ENCODE measurements at places on chromosomes 6 and 20.

DNA sequence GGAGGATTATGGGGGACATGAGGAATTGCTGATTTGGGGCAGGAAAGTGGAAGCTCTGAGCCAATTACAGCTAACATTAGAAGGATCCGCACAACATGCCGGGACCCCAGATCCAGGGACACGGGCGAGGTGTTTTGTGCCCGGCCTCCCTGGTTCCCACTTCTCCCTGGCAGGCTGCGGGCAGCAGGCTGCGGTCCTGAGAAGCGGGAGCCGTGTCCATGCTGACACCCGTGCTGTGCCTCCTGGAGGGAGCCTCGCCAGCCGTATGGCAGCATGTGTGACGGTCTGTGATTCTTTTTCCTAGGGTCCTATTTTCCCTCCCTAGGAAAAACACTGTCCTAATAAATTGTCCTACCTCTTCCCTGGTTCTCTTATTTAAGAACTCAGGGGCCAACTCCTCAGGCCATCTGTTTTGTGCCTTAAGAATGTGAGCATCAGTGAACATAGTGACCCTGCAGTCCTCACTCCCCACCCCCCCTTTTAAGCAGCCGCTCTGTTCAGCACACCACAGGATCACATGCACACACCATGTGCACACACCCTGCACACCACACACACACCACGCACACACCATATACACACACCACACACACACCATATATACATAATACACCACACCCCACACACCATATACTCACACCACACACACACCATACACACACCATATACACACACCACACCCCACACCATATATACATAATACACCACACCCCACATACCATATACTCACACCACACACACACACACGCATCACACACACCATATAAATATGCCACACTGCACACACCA is 49.9 kb downstream of the DACT2 start:
- no peak for DNase-seq

DNA sequence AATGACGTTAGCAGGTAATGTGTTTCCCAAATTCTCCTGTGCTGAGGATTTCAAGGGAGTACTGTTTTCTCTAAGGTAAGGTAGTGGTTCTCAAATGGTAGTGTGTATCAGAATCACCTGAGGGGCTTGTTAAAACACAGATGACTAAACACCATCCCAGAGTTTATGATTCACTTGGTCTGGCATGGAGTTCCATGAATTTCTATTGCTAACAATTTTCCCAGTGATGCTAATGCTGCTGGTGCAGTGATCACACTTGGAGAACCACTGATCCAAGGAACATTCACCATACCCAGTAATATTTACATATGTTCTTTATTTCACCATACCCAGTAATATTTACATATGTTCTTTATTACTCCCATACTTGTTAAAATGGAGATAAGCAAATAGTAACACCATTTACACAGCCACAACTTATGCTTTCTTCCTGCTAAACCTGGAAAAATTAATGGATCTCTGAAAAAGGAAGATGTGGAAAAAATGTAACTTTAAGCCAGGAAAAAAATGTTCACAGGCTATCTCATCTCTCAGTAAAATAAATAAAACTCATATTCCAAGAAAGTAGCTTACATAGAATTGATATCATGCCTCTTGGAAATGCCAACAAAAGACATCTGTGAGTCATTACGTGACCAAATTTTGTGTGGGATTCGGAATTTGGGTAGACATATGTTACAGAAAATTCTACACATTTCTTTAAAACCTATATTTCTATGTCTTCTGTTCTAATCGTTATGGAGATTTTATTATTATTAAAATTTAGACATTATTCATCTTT is 129.5 kb downstream of the MMUT start:
- DNase-seq = no peak

DNA sequence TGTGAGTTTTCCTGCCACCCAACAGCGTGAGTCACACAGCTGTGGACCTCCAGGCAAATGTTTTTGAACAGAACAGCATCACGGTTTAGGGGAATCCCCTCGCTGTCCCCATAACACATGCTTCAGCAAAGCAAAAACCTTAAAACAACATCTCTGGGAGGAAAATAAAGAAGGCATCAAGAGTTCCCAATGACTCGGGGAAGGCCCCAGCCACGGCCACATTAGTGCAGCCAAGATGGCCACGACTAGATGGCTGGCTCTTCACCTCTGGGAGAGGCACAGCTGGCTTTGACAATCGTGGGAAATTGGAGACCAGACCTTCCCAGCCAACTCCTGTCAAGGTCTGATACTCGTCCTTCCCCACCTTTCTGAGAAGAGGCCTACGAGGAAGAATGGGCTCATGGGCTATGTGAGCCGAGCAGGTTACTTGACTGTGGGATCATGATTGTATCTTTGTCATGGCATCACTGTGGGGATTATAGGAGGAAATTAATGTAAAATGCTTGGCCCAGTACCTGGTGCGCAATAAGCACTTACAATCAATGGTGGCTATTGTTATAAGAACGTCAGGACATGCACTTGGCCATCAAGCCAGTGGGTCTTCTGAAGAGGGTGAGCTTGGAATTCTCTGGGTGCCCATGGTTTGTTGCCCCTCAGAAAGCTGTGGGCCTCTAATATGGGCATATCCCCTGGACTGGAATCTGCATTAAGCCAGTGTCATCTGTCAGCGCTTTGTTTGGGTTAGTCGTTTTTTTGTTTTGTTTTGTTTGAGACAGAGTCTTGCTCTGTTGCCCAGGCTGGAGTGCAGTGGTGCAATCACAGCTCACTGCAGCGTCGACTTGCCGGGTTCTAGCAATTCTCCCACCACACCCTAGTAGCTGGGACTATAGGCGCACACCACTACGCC is 43.6 kb downstream of the FGD2 start:
- peak; percentile 78 for DNase-seq

DNA sequence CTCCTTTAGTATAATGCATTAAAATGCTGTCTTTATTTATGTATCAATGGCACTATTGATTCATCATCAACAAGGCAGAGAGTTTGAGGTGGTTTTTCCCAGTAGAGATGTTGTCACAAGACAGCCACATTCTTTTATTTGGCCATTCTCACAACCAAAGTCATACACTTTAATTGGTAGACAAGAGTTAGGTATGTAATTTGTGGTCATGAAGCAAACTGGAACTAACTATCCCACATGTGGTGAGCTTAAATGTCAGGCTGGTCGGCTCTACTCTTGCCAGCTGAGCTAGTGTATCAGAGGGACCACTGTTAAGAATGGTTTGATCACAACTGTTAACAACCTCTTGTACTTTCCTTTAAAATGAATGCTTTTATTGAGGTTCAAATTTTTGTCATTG is 714.6 kb downstream of the CD109 start:
- DNase-seq = no peak

DNA sequence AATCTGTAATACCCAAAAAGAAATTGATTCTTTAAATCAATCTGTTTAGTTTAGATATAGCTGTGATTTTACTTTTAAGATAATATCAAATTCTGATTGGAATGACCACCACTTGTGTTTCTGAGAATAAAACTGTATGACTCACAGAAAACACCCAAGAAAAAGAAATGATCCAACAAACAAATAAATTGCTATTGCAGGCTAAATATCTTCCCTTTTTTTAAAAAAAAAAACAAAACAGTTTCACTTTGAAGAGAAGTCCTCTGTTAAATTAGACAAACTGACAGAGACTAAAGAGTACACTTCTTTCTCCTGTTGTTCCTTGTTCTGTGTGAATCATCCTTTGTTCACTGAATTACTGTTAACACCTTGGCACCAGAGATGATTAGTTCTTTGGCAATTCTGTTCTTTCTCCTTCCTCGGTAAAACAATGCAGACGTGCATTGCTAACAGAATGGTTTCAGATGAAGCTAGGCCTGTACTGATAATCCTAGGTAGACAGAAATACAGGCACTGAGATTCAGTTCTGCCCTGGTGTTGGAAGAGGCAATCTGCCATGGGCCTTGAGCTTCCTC is 895.2 kb upstream of the CITED2 start:
- DNase-seq = no peak

DNA sequence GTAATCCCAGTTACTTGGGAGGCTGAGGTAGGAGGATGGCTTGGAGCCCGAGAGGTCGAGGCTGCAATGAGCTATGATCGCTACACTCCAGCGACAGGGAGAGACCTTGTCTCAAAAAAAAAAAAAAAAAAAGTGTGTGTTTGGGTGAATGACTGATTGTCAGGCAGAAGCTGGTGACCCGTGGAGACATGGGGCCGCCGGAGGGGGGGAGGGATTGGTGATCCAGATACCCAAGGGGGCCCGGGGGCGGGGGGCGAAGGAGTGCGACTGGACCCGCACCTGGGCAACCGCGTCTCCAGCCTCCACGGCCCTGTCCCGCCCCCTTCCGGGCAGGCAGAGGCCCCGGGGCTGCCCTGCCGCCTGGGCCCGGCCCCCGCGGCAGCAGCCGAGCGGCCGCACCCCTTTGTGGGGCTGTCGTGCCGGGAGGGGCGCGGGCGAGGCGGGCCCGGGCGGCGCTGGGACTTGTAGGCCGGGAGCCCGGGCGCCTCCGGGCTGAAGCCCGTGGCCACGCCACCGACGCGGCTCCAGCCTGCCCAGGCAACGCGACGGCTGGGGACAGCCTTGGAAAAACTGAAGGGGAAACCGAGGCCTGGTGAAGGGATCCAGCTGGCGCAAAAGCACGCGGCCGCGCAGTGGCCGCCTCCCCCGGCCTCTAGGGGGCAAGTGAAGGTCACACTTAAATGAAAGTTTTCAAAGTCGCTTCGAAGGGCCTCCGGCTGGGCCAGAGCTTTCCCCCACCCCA is 2.1 kb upstream of the RBM38 start:
- peak; percentile 50 for DNase-seq

DNA sequence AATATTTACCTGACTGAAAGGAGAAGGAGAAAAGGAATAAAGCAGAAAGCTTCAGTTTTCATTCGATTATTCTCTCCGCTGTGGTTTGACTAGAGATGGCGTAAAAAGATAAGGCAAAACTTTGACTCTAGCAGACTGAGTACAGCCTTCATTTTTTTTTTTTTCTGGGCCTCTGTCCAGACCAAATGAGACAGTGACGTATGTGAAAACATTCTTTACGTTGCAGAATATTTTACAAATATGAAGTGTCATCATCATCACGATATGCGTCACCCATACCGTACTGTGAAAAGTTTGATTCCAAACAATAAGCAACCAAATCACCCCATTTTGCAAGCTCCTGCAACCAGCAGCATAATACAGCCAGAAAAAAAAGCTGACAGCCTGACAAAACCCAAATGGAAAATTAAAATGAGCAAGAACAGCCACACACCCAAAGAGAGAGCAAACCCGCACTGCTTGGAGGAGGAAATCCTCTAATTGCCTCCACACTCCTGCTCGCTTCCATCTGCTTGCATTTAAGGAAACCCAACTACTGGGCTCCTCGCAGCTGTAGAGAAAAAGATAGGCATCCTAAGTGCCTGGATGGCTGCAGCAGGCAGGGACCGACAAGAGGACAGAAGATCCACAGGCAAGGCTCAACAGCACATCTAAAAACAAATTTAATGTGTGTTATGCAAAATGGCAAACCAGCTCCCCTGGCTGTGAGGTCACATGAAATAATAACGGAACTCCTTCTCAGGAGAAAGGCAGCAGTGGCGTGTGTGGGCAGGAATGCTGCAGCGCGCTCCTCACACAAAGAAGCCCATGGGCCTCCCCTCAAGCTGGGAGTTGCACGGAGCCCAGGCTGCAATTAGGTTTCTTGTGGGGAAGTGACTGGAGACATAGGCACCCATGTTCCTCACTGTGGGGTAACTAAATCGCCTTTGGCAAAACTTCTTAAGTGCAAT is 113.1 kb downstream of the FYN start:
- no peak for DNase-seq

DNA sequence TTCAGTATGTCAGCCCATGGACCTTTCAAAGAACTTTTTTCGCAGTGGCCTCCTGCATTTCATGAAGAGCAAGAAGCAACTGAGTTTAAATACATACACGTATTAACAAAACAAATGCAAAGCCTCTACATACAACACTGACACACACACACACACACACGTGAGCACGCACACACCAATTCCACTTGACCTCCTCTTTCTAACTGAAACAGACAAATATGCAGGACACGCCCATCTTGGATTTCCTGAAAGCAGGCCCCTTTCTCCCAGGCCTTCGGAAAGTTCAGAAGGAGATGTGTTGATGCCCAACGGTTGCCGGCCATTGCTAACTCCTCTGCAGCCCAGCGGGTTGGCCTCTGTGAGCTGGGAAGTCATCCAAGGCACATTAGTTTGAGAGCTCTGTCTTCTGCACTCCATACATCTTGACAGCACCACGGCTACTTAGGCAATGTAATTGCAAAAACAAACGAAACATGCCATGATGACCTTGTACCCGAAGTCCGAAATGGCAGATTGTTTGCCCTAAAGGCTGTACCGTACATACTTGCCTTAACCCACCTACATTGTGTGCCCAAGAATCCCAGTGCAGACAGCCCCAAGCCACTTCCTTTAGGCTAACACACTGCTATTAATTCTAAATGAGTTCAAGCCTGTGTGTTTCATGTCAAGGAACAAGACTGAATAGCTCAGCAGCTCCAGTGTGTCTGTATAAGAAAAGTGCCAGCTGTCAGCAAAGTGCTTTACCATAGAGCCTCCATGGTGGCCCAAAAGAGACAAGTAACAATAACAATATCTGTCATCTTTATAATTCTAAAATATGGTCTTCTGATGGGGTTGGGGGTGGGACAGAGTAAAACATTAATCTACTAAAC is 138.8 kb upstream of the RNF217 start:
- DNase-seq = no peak

- DNase-seq = no peak
Observed at GRCh38 chr6:141988327-141988726, 144.4 kb upstream of the GJE1 start.

- DNase-seq = no peak
Observed at GRCh38 chr20:59391975-59392374, 91.6 kb downstream of the EDN3 start.

DNA sequence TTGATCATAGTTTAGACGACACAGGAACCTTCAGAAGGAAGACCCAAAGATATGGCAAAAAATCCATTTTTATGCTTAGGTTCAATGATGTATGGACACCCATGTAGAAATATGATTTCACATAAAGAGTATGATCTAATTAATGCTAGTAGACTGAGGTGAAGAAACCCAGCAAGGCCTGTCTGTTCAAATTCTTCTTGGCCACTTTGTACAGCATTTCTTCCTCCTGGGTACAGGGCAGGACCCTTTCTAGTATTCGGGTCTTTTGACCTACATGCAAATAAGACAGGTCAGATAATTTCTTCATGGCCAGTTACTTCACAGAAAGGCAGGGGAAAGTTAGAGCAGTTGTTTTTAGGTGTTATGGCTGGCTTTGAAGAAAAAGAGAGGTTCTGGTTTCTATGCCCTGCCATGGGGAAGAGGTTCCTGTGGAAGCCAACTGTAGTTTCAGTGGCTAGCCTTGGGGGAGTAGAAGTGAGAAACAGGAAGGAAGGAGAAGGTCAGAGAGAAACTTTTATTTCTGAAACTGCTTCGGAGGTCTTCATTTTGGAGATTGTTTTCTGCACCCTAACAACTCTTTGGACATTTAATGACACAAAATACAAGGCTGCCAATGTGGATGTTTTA is 208.3 kb downstream of the PTPRK start:
- DNase-seq = no peak

GRCh38 chr20:22449188-22449973 is 135.0 kb downstream of the FOXA2 start:
- DNase-seq = no peak

All from activated CD4-positive, alpha-beta T cell treated with anti-CD3 and anti-CD28 coated beads, Interleukin-2, amount 50 U/mL, for 4 hours (primary cell).